HS-5 (cell line): ENCODE measurements at places on chromosomes 7 and 10.

GRCh38 chr7:72114129-72114528 is 298.0 kb downstream of the CALN1 start:
- DNase-seq: no peak

GRCh38 chr10:110613341-110613995 is 30.7 kb upstream of the RBM20 start:
- DNase-seq: no peak

GRCh38 chr10:129954492-129955315 is 9.4 kb downstream of the EBF3 start:
- DNase-seq: no peak

GRCh38 chr7:36943591-36944435 is 219.5 kb upstream of the AOAH start:
- DNase-seq: no peak

- peak; percentile 56 for DNase-seq
These were observed 333.9 kb downstream of the ADRA2A start for GRCh38 chr10:111410740-111411139.

DNA sequence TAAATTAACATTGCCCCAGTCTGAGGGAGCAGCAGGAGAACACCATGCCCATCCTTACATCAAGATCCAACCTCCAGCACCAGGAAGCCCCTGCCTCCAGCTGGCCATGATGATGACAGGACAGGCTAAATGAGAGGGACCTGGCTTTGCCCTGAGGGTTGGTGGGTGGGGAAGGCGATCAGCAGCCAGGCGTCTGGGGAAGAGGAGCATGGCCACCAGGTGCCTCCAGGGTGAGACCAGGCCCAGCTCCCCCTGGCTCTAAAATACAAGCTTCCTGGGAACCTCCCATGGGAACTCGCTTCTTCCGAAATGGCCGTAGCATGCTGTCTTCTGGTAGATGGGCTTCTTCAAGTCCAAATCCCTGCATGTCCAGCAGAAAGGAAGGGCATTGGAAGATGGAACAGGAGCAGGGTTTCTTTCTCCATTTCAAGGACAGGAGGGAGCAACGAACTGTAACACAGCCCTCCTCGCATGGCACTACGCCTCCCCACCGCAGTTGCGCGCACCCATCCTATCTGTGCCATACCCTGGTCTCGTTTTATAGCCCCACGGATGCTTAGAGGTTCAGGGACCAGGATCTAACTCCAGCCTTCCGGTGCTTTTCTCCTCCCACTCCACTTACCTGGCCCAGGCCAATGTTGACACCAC is 15.8 kb downstream of the MAT1A start:
- DNase-seq: no peak

- no peak for DNase-seq
These were observed 108.8 kb downstream of the ATE1 start for GRCh38 chr10:121819049-121819448.

GRCh38 chr7:119963654-119964053 is 309.3 kb upstream of the KCND2 start:
- no peak for DNase-seq

GRCh38 chr10:126420567-126421300 is 32.5 kb upstream of the ADAM12 start:
- no peak for DNase-seq

GRCh38 chr7:31648880-31649279 is 38.1 kb upstream of the PPP1R17 start:
- DNase-seq: no peak

DNA sequence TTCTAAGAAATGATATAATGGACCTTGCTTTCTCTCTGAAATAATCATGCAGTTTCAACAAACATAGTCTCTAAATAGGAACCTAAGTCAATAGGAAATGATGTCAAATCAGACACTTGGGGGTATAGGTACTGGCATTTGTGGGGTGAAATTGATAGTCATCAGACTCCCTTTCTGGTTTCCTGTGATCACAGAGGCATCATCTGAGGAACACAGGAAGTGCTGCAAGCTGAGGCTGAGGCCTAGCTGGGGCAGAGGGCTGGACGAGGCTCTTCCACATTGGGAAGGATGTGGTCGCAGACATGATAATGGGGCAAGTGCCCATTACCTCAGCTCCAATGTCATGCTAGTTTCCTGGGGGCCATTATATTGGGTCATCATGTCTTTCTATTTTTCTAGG is 33.5 kb upstream of the TARP start:
- no peak for DNase-seq

GRCh38 chr10:132946-133898 is 2.0 kb upstream of the ZMYND11 start:
- DNase-seq: peak; percentile 46

DNA sequence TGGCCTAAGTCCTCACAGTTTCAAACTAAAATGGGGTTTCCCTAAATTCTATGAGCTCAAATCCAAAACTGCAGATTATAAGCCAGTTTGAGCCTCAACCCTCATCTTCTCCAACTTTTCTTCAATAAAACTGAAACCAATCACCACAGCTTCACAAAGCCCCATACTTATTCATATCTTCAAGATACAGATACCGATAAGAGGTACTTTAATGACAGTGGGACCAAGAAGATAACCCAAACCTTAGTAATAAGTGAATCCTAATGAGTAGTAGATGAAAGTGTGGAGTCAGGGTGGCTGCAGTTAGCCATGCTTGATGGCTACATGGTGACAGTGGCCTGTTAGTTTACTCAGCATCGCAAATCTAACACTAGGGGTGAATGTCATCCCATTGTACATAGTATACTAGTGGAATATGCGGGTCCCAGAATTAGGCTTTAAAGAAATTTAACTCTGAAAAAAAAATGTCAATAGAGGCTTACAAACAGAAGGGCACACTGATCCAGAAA is 395.8 kb upstream of the PHF14 start:
- no peak for DNase-seq

- peak; percentile 88 for DNase-seq
These were observed 32.7 kb downstream of the DNMBP start for GRCh38 chr10:99976886-99977665.

GRCh38 chr10:34835908-34836508 is 20.9 kb upstream of the PARD3 start:
- no peak for DNase-seq

DNA sequence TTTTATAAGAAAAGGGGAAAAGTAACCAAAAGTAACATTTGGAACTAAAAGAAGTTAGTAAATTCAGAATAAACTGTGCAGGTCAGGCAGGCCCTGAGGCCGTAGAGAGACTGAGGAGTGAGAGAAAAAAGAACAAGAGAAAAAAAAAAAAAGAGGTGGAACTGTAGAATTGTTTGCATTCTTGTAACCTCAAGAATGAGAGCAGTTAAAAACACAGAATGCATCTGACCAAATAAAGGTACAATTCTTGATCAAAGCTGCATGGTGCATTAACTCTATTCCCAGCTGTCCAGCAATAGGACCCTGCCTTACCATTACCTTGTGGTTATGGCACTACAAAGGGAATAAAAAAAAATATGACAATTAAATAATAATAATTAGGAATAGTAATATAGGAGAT is 170.1 kb upstream of the SEMA3A start:
- DNase-seq: no peak

DNA sequence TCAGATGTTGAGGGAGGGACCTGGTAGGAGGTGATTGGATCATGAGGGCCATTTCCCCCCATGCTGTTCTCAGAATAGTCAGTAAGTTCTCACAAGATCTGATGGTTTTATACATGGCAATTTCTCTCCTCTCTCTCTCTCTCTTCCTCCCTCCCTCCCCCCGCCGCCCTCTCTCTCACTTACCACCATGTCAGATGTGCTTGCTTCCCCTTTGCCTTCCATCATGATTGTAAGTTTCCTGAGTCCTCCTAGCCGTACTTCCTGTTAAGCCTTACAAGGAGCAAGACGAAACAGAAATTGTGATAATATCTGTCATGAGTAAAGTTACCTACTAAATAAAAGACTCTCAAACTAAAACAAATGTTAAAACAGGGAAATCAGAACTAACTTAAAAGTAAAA is 19.9 kb upstream of the GPR141 start:
- DNase-seq: no peak

DNA sequence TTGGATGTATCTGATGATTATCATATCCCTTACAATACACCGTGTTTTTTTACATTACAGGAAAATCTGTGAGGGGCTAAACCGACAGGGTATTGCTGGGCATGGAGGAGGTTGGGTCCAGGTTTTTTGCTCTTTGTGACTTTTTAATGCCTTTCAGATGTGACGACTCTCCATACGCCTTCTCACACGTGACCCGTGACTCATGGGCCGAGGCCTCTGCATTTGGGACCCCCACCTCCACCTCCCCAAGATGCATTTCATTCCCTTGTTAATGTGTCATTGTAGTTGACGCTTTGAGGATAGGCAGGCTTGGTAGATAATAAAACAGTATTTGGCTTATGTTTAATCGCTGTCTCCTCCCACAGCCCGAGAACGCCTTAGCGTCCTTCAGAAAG is 95.3 kb downstream of the CUX1 start:
- no peak for DNase-seq

DNA sequence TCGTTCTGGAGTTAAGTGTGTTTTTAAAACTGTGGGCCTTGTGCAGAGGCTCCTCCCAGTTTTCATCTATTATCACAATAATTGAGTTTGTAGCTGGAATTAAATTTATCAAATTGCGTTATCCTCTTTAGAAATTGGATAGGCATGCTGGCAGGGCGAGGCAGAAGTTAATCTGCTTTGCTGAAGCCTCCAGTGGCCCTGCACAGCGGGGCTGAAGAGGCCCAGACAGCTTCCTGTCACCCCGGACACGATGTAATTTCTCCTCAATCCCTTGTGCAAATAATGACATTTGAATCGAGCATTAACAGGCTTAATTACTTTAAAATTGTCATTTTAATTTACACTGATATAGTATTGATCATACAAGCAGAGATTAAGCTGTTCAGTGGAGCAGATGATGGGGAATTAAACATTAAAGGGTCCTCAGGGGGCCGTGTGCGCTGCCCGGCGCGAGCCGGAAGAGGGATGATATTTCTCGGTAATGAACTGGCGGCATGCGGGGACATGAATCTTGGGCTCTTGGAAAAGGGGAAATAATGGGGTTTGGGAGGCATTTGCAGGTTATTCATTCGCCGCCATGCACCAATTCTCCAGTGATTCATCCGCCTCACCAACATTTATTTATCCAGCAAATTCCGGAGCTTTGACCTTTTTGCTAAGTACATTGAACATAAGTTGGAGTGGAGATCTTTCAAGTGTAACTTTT is 118.5 kb downstream of the NKX6-2 start:
- no peak for DNase-seq

DNA sequence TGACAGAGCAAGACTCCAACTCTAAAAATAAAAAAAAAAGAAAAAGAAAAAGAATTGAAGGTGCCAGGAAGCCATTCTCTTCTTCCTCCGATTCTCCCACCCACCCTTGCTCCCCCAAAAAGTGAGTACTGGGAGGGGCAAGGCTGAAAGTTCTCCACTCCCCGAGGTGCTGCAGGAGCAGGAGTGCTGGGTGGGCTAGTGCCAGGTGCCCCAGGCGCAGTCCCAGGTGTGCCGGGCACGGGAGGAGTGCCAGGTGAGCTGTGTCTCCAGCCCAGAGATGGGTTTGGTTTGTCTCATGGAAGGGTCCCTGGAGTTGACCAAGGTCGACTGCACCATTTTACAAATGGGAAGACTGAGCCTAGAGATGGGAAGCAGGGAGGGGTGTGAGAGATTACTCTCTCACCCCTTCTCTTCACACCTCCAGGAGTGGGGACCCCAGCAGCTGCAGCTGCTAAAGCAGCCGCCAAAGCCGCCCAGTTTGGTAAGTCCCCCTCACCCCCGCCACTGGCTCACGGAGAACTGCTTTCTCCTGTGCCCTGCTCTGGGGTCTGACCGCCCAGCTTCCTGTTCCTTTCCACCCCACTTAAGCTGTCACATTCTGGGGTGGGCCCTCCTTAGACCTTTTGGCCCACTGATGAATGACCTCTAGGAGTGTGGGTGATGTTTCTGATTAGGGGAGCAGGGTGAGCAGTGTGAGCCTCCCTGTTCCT is 26.2 kb upstream of the LIMK1 start:
- DNase-seq: no peak

- no peak for DNase-seq
These were observed 51.3 kb downstream of the HIPK2 start for GRCh38 chr7:139726485-139726869.

DNA sequence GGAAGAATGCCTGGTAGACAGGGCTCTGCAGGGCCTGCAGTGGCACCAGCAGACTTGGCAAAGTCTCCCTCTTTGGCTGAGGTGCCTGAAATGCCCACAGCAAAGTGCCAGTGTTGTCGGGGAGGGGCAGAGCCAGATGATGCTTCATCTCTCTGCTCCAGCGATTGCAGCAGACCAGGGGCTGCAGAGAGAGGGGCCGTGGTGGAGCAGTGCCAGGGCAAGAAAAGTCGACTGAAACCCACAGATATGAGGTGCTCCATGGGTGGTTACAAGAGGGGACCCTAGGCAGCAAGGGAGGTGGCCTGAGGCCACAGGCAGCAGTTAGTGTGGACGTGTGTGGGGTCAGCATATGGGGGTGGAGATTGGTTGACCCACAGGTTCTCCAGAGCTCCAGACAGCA is 123.5 kb upstream of the SHH start:
- no peak for DNase-seq

- peak; percentile 83 for DNase-seq
These were observed 98.6 kb downstream of the MYOF start for GRCh38 chr10:93383562-93383981.

DNA sequence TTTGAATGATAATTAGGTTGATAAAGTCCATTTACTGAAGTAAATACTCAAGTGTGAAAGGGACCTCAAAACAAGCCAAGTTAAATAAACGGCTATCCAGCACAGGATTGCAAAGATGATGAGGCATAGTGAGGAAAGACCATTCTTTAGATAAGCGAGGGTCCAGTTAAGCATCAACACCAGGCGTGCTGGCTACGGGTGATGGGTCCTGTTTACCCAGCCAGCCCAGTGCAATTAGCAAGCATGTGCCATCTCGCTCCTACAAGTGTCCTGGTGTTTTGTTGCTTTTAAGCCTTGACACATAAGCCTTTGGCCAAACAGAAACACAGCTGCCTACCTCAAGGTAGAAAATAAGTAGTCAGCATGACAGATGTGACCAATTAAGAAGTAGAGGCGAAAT is 7.1 kb downstream of the NEBL start:
- no peak for DNase-seq

DNA sequence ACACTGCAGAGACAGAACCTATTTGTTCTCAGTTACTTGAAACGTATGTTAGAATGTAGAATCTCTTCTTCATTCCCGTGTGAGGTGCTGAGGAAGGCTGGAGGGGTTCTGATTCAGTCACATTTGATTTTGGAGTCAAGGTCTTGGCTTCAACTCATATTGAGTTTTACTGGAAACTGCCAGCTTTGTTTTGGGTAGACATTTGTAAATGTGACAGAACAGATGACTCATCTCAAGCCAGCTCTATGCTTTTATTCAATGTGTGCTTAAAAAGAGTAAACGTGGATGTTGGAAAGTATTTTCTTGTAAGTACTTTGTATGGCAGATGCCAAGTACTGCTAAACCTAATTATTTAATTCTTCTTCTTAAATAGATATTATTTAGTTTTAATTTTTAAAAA is 780.8 kb upstream of the C7orf33 start:
- DNase-seq: no peak

GRCh38 chr7:23022258-23022769 is 8.4 kb upstream of the HYCC1 start:
- DNase-seq: peak; percentile 96
